ENCODE measurements at places on chromosomes 16 and 17.

- DNase-seq, result no peak
These were observed 169.6 kb downstream of the KCNJ2 start for GRCh38 chr17:70338946-70339354.

DNA sequence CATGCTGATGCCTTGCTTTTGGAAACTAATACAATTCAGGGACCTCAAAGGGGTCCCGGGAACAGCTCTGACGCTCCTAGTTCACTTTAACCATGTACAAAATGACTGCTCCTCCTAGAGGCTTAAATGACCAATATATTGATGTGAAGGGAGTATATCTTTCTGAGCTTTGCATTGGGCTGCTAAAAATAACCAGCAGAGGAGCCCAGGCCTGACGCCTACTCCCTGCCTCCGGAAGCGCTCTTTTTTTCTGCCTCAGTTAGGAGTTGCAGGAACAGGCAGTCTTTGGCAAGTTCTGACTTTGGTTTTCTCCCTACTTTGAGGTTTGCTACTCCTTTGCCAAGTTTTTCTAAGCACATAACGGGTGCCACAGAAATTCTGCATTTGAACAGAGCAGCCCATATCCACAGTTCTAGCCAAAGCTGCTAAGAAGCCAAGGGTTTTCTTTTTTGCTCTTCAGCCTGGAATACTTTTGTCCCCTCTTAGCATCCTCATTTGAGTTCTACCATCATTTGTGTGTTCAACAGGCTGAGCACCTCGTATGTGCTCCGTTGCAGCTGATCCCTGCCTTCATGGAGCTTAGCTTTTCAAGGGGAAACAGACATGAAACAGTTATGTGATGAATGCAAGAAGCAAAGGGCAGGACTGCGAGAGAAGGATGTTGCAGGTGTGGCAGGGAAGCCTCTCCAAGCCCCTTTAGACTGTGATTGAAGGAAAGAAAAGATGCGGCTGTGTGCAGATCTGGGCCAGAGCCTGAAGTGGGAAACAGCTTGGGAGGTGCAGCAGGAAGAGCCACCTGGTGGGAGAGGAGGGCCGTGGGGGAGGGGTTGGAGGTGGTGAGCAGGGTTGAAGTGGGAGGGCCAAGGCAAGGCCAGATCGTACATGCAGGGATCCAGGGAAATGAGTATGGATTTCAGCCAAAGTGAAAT is 2.8 kb upstream of the NAGPA start:
- no peak for DNase-seq

GRCh38 chr17:81012574-81013447 is 21.2 kb downstream of the CHMP6 start:
- DNase-seq, result no peak

GRCh38 chr17:4617090-4617489 is 24.4 kb downstream of the ALOX15 start:
- no peak for DNase-seq

DNA sequence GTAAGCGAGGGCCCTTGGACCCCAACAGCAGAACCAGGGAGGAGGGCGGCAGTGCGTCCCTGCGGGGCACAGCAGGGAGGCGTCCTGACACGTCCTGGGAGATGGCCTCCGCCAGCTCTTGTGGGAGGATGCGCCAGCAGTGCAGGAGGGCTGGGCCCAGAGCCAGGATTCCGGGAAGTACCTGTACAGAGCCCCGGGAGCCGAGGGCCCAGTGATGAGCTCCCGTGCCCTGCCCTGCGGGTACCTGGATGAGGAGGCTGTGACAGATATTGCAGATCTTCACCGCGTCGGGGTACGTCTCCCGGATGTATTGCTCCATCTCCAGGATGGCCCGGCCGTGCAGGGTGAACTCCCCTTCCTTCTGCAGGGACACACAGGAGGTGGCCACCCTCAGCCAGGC is 23.1 kb downstream of the KDM8 start:
- DNase-seq, result no peak

- no peak for DNase-seq
These were observed 48.7 kb downstream of the TENT4B start for GRCh38 chr16:50201787-50202186.

GRCh38 chr17:82242977-82243647 is 14.3 kb downstream of the SLC16A3 start:
- no peak for DNase-seq

DNA sequence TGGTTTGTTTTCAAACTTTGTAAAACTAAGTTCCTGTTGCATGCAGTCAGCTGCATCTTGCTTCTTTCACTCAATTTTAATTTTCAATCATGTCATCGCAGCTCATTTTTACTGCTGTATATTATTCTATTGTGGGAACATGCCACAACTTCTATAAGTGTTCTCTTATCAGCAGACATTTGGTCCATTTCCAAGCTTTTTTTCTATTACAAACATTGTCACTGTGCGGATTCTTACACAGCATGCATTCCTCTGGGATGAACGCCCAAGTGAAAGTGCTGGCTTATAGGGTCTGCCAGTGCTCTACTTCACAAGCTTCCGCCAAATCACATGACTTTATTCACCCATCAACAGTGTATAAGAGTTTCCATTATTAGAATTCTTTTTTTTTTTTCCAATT is 22.7 kb downstream of the GINS3 start:
- no peak for DNase-seq

- no peak for DNase-seq
These were observed 134.2 kb upstream of the CPHXL start for GRCh38 chr16:75860326-75861053.

GRCh38 chr17:37481001-37481665 is 8.6 kb upstream of the DUSP14 start:
- no peak for DNase-seq

- peak; percentile 62 for DNase-seq
These were observed 5.7 kb downstream of the OR4D2 start for GRCh38 chr17:58172369-58173071.

DNA sequence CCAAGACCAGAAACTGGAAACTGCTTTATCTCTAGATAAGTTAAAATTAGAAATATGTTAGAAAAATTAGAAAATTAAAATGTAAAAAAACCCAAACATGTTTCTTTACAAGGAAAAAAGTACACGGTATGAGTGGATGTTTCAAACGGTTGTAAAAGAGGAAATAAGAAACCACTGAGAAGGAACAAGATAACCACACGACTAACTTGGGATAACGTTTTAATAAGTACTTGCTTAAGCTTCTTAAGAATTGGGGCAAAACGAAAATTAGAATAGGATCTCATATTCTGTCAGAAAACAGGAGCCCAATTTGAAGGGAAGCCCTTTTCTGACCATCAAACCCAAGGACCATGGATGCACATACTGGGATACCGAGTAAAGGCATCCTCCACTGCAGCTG is 31.0 kb downstream of the MBTPS1 start:
- peak; percentile 22 for DNase-seq

GRCh38 chr17:34665819-34666763 is 86.7 kb downstream of the TMEM132E start:
- DNase-seq, result no peak

DNA sequence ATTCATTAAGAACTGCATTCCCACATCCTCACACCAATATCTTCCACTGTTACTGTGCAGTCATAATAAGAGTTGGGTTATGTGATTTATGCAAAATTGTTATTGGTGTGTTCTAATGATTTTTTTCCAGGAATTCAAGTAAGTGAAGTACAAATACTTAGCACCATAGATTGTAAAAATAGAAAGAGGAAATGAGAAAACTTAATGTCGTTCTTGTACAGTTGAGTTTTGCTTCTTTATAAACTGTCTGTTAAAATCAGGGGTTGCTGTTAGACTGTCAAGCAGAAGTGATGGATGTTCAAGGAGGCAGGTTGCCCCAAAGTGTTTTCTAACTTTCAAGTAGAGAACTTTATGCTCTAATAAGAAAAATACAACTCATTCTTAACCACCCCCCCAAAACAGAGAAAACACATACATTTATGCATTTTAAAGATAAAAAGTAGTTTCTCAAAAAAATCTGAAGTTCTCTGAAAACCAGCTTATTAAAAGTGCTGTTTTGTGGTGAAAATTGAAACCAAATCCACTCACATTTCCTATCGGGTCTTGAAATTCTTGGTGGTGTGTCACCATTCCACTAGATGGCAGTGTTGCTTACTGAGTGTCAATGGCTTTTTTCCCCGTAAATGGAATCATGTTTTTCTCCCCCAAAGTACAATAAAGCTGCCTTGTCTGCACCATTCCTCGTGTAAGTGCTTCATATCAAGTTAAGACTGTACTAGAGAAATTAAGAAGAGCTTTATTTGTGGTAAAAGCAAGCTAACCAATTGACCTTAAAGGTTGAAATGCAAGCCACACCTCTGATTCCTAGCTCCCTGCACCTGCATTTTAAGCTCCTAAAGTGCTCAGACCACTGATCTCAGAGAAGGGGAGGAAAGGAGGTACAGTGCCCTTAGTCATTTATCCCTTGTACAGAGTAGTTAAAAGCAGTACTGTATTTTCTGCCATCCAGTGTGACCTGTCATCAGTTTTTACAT is 4.7 kb upstream of the IGSF6 start:
- DNase-seq, result peak; percentile 71

- DNase-seq, result no peak
These were observed 22.9 kb upstream of the PLLP start for GRCh38 chr16:57307365-57307764.

DNA sequence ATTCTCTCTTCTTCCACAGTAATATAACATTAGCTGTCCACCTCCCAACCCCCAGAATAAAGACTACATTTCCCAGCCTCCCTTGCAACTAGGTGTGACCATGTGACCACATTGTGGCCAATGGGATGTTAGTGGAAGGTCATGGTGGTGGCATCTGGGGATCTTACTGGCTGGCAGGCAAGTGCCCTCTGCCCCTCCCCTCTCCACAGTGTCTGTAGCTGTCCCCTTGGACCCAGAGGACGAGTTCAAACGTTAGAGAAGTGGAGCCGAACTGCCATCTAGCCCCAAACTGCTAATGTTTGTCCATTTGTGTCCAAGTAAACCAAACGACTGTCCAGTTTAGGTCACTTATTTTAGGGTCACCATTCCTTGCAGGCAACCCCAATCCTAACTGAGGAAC is 26.6 kb upstream of the KCNG4 start:
- peak; percentile 59 for DNase-seq

DNA sequence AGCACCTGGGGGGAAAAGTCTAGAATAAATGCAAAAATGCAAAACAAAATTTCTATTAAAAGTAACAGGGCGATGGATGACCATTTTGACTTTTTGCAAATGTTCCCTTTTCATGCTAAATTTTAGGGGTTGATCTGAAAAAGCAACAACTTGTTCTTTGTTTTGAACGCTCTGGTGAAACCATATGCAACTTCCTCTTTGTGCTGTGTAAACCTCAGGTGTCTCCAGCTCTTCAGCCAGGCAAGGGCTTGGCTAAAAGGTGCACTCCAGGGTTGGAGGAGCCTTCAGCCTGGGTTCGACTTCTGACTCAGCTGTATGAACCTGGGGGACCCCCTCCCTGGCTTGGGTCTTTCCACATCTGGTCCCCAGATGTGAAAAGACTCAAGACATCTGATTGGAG is 9.5 kb downstream of the IRF8 start:
- no peak for DNase-seq

GRCh38 chr17:43753493-43754129 is 5.0 kb downstream of the SOST start:
- peak; percentile 36 for DNase-seq

DNA sequence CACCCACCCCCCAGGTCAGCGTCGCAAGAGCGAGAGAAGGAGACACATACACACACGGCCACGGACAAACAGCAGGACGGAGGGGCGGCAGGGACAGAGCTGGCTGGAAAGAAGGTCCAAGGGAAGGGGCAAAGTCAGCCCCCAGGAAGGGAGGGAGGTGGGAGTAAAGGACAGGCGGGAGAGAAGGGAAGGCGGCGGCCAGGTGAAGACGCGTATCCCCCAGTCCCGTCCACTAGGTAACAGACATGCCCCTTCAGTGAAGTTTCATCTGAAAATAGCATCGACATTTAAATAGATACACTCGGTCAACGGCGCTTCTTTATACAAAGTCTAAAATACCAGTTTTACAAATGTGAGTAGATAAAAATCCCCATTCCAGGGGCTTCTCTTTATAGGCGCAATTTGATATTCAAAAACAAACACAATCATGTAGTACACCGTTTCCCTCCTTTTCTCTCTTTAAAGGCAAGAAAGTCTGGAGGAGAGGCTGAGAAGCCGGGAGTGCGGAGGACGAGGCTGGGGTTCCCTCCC is 4.5 kb downstream of the CBX8 start:
- no peak for DNase-seq

DNA sequence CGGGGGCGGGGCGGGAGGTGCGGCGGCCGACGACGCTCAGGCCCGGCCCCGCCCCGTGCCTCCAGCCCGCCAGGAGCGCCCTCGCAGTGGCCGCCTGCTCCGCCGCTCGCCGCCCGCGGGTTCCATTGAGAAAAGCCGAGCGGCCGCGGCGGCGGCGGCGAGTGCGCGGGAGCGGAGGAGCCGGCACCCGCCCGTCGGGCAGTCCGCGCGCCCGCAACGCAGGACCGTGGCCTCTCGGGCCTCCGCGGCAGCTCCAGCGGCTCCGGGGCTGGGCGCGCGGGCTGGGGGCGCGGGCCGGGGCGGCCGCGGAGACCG is at the start of gene ZFPM1:
Gene ZFPM1, plus strand, starts transcription at position 64 of the 315 bp plus-strand sequence. CDS start 359 bp downstream, outside the sequence.
- DNase-seq, result no peak

DNA sequence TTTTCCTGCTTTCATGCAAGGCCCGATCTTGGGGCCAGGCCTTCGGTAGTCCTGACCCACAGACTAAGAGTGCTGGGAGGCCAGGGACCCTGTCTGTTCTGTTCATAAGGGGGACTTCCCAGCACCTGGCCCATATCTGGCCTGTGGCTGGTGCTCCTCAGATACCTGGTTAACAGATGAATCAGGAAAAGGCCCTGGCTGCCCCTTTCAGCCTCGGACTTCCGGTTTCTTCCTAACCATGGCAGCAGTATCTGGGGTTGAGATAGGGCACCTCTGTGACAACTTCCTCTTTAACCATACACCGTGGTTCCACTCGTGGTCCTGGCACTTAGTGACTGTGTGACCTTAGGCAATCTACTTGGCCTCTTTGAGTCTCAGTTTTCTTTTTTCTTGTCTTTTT is 18.4 kb downstream of the PLCG2 start:
- peak; percentile 49 for DNase-seq

DNA sequence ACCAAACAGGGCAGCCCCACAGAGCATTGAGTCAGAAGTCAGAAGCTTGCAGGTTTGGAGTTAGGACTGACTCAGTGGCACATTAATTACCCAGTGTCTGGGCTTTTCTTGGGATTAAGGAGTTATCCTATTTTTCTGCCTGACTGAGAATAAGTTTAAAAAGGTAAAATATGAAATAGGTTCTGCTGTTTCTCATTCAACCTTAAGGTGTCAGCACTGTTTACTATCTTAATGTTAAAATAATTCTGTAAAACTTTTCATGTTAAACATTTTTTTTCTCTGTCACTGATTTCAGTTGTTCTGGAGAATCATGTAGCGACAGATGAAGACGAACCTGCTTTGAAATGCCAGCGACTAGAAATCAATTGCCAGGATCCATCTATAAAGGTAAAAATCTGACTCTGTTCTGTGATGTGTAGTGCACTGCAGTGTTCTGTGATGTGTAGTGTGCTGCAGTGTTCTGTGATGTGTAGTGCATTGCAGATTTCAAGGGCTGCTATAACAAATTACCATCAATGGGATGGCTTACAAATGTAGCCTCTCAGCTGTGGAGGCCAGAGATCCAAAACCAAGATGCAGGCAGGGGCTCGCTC is 128.0 kb downstream of the LAT start:
- DNase-seq, result no peak

GRCh38 chr17:40097931-40098845 is 2.2 kb downstream of the NR1D1 start:
- DNase-seq, result peak; percentile 37

Data from activated CD4-positive, alpha-beta T cell treated with anti-CD3 and anti-CD28 coated beads, Interleukin-2, Interleukin-6, amounts not matched to agents 100 ng/mL and 50 ng/mL, durations not matched to agents 16 hours and 8 hours (primary cell).